NCI-H345 (cell line): ENCODE measurements at places on chromosomes 7 and 10.

DNA sequence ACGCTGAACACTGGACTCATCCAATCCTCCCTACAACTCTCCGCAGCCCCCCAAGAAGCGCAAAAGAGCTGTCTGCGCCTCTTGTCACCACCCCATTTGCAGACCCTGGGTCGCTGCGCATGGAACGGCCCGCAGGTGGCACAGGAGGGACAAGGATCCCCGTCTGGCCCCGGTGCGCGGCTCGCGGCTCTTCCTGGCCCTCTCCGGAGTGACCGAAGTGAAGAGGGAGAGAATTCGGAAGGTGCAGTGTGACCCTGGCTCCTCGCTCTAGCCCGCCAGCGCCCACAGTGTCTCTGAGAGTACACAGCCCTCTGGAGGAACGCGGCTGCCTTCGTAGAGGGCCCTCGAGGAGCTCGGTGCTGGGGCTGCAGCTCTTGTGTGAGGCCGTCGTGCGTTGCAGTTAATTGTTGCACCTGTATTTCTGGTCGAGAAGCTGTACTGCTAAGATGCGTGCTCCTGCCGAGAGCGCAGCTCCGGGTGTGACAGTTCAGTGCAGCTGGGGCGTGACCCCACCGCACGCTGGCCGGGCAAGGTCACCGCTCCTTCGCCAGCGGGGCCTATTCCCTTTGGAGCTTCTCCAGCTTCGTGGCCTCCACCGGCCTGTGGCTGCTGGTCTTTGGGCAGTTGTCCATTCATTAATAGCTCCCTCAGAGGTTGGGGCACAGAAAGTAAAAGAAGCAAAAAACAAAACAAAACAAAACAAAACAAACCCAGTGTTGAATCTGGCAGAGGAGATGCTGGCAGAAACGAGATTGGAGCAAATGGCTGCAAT is 119.0 kb downstream of the SEC23IP start:
- DNase-seq = no peak

DNA sequence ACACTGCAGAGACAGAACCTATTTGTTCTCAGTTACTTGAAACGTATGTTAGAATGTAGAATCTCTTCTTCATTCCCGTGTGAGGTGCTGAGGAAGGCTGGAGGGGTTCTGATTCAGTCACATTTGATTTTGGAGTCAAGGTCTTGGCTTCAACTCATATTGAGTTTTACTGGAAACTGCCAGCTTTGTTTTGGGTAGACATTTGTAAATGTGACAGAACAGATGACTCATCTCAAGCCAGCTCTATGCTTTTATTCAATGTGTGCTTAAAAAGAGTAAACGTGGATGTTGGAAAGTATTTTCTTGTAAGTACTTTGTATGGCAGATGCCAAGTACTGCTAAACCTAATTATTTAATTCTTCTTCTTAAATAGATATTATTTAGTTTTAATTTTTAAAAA is 780.8 kb upstream of the C7orf33 start:
- DNase-seq = peak; percentile 27

GRCh38 chr7:99301496-99301895 is 24.2 kb upstream of the ARPC1A start:
- no peak for DNase-seq

GRCh38 chr7:47217086-47217485 is 364.8 kb downstream of the TNS3 start:
- DNase-seq = no peak

GRCh38 chr10:96765406-96766240 is 45.3 kb upstream of the PIK3AP1 start:
- no peak for DNase-seq

DNA sequence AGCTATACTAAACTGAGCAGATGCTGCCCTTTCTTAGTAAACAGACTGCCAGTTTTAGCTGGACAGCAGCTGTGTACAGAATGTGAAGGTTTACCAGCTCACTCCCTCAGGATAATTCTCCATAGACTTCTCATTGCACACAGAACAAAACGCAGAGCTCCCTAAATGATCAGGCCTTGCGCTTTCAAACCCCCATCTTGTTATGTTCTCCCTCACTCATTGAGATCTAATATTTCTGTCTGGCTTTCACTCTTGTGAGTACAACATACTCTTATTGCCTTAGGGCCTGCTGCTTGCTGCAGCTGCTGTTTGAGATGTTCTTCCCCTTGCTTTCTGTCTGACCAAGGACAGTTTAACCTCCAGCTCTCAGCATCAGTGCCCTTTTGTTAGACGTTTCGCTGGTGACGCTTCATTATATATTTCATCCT is 17.3 kb downstream of the VWDE start:
- peak; percentile 85 for DNase-seq

- no peak for DNase-seq
Observed at GRCh38 chr10:29949411-29950011, 109.9 kb downstream of the JCAD start.

- DNase-seq = no peak
Observed at GRCh38 chr10:70759781-70760180, 25.4 kb downstream of the TBATA start.
